ENCODE measurements at places on chromosomes 4 and X.

- no peak for DNase-seq
These were observed 52.0 kb upstream of the PDLIM5 start for GRCh38 chr4:94399721-94400120.

DNA sequence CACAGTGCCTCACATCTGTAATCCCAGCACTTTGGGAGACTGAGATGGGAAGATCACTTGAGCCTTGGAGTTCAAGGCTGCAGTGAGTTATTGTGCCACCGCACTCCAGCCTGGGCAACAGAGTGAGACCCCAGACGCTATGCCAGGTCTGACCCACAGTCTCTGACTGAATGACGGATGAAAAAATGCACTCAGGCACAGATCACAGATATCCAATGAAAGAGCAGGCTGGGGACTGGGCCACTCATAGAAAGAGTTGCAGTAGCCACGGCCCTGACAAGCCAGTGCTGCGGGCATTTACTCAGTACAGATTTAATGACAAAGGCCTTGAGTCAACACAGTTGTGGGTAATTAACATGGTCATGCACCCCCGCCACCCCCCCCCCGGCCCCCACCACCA, 22.7 kb downstream of the NUDT6 start:
- no peak for DNase-seq

GRCh38 chr4:158769175-158769921, 522 bp downstream of the FNIP2 start:
- peak; percentile 42 for DNase-seq

DNA sequence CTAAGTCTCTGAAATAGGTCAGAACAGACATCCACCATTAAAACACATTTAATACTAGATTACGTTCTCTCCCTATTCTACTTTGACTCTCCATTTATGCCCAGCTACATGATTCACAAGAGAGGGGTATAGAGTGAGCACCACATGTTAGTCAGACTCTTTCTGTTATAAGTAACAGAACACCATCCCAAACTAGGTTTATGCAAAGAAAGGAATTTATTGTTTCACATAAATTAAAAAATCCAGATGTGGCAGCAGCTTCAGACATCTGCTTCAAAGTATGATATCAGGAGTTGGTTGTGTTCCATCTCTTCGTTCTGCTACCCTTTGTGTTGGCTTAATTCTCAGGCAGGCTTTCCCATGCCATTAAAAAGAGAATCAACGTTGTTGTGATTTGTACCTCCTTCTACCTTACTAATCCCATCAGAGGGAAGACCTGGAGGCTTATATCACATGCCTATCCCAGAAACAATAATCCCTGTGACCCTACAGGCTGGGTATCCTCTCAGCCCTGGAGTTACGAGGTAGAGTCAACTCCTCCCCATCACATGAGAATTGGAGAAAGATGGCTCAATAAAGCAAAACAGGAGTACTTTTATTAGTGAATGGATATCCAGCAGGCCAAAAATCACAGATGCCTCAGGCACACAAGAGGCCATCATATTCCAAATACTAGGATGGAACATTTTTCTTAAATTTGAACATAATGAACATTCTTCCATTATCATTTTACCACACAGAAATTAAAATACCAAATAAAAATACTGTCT, 163.2 kb downstream of the SLC7A11 start:
- no peak for DNase-seq

DNA sequence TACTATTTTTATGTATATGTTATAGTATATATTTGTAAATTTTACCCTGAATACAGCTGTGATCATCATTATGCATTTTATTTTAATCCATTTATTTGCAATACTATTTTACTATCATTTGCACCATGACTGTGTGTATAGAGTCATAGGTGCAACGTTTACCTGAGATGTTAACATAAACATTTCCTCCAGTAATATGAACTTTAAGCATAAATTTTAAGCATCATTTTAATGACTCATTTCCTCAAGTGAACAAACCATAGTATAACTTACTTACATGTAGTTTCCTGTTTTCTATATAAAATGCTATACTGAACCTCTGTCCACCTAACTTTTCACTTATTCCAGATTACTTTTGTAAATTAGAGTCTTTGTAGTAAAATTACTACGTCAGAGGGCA, 92.8 kb downstream of the NFKB1 start:
- DNase-seq = no peak

DNA sequence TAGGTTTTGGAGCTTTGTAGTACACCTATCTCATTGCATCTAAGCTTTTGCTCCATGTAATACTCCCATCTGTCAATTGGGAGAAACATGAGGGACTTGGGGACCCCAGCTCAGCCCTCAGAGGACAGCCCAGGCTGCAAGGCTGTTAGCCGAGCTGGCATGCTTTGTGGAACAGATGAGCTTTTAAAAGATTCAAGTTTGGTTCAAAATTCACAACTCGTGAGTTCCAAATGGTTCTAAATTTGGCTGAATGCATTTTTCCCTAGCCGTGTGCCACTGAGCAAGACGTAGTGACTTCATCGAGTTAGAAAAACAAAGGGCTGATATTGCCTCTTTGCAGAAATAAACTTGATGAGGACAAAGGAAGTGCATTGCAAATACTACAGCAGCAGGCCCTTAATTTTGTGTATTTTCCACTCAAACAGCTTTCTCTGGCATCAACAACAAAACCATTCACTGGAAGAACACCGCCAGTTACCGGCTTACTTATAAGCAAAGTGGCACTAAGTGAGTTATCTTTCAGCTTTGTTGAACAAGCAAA, 165.0 kb upstream of the HS3ST1 start:
- DNase-seq = no peak

- no peak for DNase-seq
These were observed 465.4 kb downstream of the TMA16 start for GRCh38 chr4:163959932-163960331.

GRCh38 chr4:71830-72229, 18.7 kb downstream of the ZNF595 start:
- no peak for DNase-seq

GRCh38 chrX:74242050-74242449, 61.9 kb upstream of the ZCCHC13 start:
- no peak for DNase-seq

- no peak for DNase-seq
These were observed 45.8 kb downstream of the TEX13B start for GRCh38 chrX:107936434-107936730.

DNA sequence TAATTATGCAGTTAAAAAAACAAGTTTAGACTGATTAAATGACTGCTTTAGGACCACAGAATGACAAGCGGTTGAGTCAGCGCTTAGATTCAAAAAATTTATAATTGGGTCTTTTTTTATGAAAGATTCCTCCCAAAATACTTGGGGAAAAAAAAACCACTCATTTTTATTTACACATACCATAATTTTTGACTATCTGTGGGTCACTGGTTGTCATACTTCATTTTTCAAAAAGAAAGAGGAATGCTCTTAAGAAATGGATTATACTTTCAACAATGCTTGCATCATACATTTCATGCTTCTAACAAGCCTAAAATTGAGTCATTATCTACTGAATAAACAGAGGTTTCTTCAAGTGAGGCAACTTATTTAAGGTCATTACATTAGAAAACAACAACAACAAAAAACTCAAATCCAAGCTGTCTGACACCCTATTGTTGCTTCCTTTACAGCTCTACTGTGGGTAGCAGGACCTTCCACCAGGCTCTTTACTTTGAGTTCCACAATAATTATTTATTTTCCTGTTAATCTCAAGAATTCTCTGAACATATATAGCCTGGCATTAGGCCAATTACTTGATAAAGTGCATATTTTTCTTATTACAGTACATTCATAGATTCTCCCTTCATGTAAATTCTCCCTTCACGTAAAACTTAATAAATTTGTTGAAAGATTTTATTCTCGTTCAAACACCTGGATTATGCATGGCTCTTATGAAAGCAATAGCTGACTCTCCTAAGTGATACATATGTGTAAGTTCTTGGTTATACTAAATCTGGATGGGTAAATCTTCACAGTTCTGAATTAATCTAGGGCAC, 445.5 kb downstream of the PCDH10 start:
- no peak for DNase-seq

- peak; percentile 4 for DNase-seq
These were observed 25.8 kb downstream of the USP9X start for GRCh38 chrX:41110801-41111625.

GRCh38 chrX:24241822-24242648, 71.8 kb downstream of the SUPT20HL2 start:
- DNase-seq = peak; percentile 26

GRCh38 chr4:766559-767283, 59.2 kb downstream of the CPLX1 start:
- no peak for DNase-seq

DNA sequence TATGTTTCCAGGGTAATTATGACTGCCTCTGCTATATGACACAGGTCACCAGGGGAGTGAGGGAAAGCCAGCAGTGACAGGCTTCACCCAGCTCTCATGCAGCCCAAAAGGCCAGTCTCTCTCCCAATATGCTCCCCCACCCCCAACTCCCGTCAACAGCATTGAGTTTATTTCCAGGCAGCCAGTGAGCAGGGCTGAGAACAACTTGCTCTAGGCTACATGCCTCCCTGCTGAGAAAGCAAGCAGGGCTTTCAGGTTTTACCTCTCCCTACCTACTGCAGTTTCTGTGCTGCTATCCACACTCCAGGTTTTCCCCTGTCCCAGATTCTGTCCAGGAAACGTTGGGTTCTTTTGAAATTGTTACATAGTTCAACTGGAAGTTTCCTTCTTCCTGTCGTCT, 291.4 kb downstream of the PABPC4L start:
- no peak for DNase-seq

GRCh38 chr4:94960708-94961107, 203.0 kb downstream of the BMPR1B start:
- no peak for DNase-seq

- DNase-seq = no peak
These were observed 401.1 kb upstream of the LCORL start for GRCh38 chr4:18422685-18423084.

DNA sequence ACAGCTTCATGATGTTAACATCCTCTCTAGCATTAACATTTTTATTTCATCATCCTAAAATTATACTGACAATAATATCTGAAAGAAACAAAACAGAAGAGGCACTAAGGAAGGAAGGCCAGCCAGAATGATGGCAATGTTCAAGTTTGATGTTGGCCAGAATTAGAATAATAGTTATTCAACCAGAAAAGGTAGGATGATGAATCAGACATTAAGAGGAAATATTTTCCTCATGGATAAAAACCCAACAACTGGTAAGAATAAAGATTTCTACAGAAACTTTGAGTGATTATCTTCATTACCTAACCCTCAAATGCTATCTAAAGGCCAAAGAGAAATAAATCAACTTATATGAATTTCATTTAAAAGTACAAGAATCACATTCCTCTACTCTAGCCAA, 105.2 kb downstream of the PDE5A start:
- no peak for DNase-seq

DNA sequence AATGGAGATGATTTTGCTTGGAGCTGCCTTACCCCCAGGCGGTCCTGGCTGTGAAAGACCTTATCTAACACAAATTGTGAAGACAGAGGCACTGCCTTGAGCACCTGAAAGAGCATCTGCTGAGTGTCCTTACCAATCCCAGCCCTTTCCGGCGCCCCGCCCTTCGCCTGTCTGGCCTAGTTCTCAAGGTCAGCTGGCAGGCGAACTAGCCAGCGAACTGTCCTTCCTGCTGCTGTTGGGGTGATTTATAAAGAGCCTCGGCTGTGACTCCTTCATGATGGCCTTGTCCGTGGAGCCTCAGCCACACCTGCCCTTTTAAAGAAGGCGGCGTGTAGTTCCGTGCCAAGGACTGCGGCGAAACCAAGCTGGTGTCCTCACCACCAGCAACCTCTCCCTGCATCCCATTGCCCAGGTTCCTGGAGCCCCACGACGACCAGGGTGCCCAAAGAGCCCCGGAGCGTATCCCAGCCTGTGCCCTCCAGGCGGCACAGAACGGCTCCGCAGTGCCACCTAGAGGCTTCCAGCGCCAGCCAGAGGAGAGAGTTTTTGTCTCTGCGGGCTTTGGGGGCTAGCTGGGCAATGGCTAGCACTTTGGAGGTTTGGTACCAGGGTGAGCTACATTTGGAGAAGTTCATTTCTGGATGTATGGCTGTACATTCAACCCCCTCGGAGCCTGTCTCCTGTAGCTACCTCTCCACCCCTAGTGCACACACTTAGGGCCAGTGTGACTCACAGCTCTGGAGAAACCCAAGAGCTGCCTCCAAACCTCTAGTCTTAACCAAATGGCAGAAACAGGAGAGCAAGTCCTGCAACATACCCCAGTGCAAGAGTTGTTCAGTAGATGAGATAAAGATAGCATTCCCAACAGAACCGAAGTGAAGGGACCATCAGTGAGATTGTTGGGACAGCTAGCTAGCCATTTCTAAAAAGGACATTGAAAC, 36.8 kb upstream of the VMA21 start:
- DNase-seq = peak; percentile 32
